ENCODE measurements at places on chromosomes 7 and 10. TPM values are rescaled to one million over a fixed set of nuclear protein-coding genes. Genes with fewer than 3 reads are reported as not detected.

- H3K27ac ChIP-seq: no peak overlapping the region
- no peaks in the 10 kb centered on the region for H3K4me1 ChIP-seq
- DNase-seq: no peak
- H3K36me3 ChIP-seq: no peaks in the 10 kb centered on the region
- no peak overlapping the region for H3K4me3 ChIP-seq
Measured at GRCh38 chr7:142612237-142612881, 136.9 kb upstream of the PRSS1 start.

GRCh38 chr10:59807629-59808620 is 54.7 kb upstream of the MRLN start:
- no peaks in the 10 kb centered on the region for H3K27me3 ChIP-seq
- DNase-seq: no peak
- H3K4me1 ChIP-seq: no peaks in the 10 kb centered on the region
- H3K36me3 ChIP-seq: peaks cover 32% of the 10 kb centered on the region
- H3K27ac ChIP-seq: no peak overlapping the region
- no peak overlapping the region for H3K4me3 ChIP-seq

Gene LIPK
- total RNA-seq: not detected

Gene CRCP
- total RNA-seq: 25.0 TPM

Gene HOXA13
- total RNA-seq: not detected

Gene NPC1L1
- 0.08 TPM for total RNA-seq

Gene ARHGEF35
- 9.7 TPM for total RNA-seq

Measured in GM12878 (cell line).